ENCODE measurements at places on chromosomes 7 and 10. TPM values are rescaled to one million over a fixed set of nuclear protein-coding genes. Genes with fewer than 3 reads are reported as not detected.

DNA sequence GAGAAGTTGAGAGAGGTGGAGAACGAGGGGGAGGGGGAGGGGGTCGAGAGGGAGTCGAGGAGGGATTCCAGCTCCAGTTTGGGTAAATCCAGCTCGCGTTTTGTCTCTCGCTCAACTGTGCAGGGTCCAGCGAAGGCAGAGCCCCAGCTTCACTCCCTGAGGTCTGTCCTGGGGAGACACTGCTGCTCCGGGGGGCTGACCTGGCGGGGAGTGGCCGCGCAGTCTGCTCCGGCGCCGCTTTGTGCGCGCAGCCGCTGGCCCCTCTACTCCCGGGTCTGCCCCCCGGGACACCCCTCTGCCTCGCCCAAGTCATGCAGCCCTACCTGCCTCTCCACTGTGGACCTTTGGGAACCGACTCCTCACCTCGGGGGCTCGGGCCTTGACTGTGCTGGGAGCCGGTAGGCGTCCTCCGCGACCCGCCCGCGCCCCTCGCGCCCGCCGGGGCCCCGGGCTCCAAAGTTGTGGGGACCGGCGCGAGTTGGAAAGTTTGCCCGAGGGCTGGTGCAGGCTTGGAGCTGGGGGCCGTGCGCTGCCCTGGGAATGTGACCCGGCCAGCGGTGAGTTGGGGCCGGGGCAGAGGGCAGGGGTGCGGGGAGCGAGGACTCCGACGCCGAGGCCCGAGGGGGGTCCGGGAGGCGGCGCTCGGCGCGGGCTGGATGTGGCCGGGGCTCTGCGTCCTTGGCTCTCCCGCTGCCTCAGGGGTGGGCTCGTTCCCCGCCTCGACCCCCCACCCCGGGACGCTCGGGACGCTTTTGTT lies at the start of gene TET1:
Gene TET1, plus strand, starts transcription at position 152 of the 757 bp plus-strand sequence. CDS start 12,002 bp downstream, outside the sequence.
- H3K4me1 ChIP-seq = peaks cover 13% of the 10 kb centered on the region
- H3K27me3 ChIP-seq = no peaks in the 10 kb centered on the region
- H3K4me3 ChIP-seq = peak within 1 kb of the TSS; percentile 64

GRCh38 chr7:128362670-128363069 lies 1.2 kb upstream of the PRRT4 start:
- H3K4me3 ChIP-seq = no peak overlapping the region
- DNase-seq = no peak
- H3K36me3 ChIP-seq = no peaks in the 10 kb centered on the region
- no peaks in the 10 kb centered on the region for H3K4me1 ChIP-seq

- H3K27me3 ChIP-seq = no peaks in the 10 kb centered on the region
- H3K27ac ChIP-seq = peak overlapping the region; percentile 69
- no peak overlapping the region for H3K4me3 ChIP-seq
- H3K36me3 ChIP-seq = peaks cover 5% of the 10 kb centered on the region
- peaks cover 36% of the 10 kb centered on the region for H3K4me1 ChIP-seq
These were observed 17.6 kb downstream of the DNAJB12 start for GRCh38 chr10:72337039-72337629.

GRCh38 chr10:126402721-126403695 lies 14.7 kb upstream of the ADAM12 start:
- no peaks in the 10 kb centered on the region for H3K4me1 ChIP-seq
- no peaks in the 10 kb centered on the region for H3K27me3 ChIP-seq
- no peaks in the 10 kb centered on the region for H3K36me3 ChIP-seq
- DNase-seq = no peak
- no peak overlapping the region for H3K27ac ChIP-seq

DNA sequence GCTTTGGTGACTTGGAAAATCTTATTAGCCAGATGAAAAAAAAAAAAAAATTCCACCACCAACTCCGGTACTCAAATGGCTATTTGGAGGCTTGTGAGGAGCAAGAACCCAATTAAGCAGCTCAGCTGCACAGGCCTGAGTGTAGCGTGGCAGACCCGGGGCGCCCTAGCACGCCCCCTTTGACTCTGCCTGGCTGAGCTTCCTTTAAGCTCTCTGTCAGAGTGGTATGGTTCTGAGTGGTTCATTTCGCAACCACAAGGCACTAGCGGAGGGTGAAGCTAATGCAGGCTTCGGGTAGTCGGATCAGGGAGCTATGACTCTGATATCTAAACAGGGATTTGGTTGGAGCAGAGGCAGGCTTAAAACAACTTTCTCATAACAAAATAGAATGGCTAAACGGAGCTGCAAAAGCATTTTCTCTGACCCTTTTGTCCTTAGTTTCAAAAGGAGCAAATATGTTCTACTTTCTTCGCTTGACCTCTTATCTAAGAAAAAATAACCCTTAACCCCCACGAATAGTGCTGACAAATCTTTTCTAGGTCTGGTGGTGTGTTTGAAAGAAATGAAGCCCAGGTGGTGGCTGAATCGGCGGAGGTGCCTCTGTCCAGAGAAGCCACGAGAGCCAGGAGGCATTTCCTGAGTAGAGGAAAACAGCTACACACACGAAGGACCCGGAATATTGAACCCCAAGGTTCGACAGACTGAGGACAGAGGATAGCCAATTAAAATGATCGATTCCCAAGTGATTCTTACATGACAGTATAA lies 285.4 kb upstream of the GLI3 start:
- no peaks in the 10 kb centered on the region for H3K27me3 ChIP-seq
- no peak overlapping the region for H3K27ac ChIP-seq
- DNase-seq = no peak
- no peaks in the 10 kb centered on the region for H3K36me3 ChIP-seq
- H3K4me3 ChIP-seq = no peak overlapping the region

DNA sequence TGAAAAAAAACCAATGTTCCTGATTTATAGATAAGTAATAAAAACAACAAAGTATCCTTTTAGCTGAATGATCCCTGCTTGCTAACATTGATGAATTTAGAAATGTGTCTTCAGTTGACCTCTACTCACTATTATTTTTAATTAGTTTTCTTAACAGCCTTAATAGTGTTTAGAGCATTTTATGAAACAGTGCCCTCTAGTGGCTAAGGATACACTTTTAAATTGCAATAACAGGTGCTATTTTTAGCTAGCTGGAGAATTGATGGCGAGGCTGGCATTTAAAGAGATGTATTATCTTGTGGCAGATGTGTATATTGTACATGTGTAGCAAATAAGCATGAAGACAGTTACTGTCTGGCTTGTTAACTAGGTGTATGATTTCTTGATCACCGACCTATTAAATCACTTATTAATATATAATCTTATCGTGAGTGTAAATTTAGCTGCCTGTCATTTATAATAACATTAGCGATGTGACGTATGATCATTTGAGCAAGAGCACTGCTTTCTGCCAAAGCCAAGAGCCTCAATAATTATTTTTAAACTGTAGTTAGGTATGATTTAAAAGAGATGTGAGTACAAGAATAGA lies 451.9 kb downstream of the DPP6 start:
- no peaks in the 10 kb centered on the region for H3K27me3 ChIP-seq
- H3K27ac ChIP-seq = no peak overlapping the region

- no peak overlapping the region for H3K4me3 ChIP-seq
- H3K27me3 ChIP-seq = no peaks in the 10 kb centered on the region
- DNase-seq = no peak
- no peaks in the 10 kb centered on the region for H3K36me3 ChIP-seq
- H3K4me1 ChIP-seq = peaks cover 10% of the 10 kb centered on the region
These were observed 15.1 kb upstream of the ATE1 start for GRCh38 chr10:121942749-121943416.

LYZL1 gene
- not detected for total RNA-seq
